ENCODE measurements at places on chromosomes 7 and 10.

GRCh38 chr10:92760609-92761008, 70.9 kb downstream of the HHEX start:
- DNase-seq = no peak

- no peak for DNase-seq
These were observed 872.2 kb upstream of the AUTS2 start for GRCh38 chr7:68725843-68726785.

DNA sequence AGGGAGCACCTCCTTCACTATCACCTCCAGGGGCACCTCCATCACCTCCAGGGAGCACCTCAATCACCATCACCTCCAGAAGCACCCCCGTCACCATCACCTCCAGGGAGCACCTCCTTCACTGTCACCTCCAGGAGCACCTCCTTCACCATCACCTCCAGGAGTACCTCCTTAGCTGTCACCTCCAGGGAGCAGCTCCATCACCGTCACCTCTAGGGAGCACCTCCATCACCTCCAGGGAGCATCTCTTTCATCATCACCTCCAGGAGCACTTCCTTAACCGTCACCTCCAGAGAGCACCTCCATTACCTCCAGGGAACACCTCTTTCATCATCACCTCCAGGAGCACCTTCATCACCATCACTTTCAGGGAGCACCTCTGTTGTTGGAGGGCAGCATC, 103.0 kb downstream of the DNAJB6 start:
- DNase-seq = no peak

- no peak for DNase-seq
These were observed 100.6 kb upstream of the ELMO1 start for GRCh38 chr7:37549076-37549931.

DNA sequence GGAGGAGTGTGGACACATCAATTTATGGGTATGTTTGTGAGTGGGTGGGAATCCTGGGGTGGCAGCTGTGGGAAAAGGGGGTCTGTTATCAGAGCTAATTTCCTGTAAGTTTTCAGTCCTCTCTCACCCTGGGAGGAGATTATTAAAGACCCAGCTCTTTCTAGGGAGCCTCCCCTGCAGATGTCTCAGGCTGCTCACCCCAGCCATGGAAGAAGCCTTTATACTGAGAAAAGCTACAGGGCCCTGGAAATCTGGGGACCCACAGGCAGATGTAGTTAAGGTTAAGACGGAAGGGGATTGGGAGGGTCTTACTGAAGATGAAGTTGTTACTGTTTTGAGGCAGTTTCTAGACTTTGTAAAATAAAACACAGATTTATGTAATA, 4.6 kb downstream of the ZNF680 start:
- DNase-seq = no peak

- DNase-seq = no peak
These were observed 45.7 kb downstream of the GLRX3 start for GRCh38 chr10:130181858-130182257.

DNA sequence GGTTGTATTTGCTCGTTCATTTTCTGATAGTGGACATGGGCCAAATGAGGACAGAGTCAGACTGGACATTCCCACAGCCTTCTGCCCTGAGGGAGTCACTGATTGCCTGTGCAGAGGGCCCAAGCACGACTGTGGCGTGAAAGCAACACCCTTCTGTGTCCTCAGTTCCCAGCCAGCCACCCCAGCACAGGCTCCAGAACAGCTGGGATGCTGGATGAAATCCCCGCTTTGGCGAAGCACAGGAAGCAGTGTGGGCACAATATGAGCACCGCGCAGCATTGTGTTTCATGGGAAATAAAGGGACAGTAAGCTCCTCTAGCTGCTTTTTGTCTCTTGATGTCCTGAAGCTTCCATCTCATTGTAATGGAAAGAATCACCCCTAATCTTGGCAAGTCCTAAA, 20.5 kb downstream of the TRIL start:
- DNase-seq = no peak

- DNase-seq = no peak
These were observed 73.8 kb upstream of the PRLHR start for GRCh38 chr10:118669020-118669791.

- no peak for DNase-seq
These were observed 36.7 kb downstream of the TMEM248 start for GRCh38 chr7:66957595-66958290.

DNA sequence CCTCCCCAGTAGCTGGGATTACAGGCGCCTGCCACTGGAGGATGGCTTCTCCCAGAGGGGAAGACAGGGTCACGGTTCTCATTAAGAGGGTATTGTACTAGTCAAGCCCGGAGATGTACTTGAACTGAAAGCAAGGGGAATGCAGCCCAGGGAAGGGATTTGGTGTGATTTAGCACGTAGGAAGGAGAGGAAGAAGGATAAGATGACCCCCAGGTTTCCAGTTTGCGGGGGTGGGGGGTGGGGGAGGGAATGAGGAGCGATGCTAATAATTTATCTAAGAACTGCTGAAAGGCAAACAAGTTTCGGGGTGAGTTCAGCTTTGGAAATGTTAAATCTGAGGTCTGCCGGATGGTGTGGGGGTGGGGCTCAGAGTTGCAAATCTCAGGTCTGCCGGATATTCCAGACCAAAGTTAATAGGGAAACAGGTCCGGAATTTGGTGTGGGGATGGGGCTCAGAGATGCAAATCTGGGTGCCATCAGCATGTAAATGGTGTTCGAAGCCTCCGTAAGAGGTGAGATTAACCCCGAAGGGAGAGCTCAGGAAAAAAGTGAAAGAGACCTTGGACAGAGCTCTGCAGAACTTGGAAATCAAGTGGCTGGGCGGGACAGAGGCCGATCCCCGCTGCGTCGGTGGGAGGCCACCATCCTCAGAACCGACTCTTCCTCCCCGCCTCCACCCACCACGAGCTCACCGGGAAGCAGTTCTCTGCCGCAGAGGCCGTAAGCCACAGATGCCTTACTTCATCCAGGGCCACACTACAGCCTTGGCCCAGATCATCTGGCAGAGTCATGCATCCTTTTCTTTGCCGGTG, 1.6 kb upstream of the SEPHS1 start:
- DNase-seq = no peak

GRCh38 chr7:6250364-6250833, 22.0 kb downstream of the CYTH3 start:
- DNase-seq = no peak

GRCh38 chr10:33414841-33415240, 80.4 kb upstream of the NRP1 start:
- DNase-seq = no peak

- DNase-seq = no peak
These were observed 29.7 kb upstream of the ZNRF2 start for GRCh38 chr7:30254717-30255063.

- DNase-seq = no peak
These were observed 41.9 kb downstream of the TES start for GRCh38 chr7:116252249-116252648.

- no peak for DNase-seq
These were observed 11.2 kb downstream of the ZFYVE27 start for GRCh38 chr10:97748116-97748515.

DNA sequence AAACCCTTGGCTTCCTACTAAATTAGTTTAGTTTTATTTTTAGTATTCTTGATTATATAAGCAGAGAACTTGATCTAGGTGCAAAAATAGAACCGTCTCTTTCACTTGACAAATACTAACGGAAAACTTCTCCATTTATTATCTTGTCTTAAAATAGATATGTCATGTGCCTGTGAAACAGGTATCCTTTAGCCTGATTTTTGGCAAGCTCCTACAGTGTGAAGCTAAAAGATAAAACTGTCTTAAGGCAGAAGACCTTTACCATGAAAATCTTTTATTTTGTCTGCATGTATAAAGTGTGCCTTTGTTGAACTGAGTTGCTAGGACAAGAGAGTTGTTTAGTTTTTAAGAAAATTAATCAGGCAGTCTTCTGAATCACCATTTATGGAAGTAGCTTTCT, 90.6 kb downstream of the CYP51A1 start:
- no peak for DNase-seq

GRCh38 chr7:137940656-137941518, 61.0 kb downstream of the CREB3L2 start:
- no peak for DNase-seq

DNA sequence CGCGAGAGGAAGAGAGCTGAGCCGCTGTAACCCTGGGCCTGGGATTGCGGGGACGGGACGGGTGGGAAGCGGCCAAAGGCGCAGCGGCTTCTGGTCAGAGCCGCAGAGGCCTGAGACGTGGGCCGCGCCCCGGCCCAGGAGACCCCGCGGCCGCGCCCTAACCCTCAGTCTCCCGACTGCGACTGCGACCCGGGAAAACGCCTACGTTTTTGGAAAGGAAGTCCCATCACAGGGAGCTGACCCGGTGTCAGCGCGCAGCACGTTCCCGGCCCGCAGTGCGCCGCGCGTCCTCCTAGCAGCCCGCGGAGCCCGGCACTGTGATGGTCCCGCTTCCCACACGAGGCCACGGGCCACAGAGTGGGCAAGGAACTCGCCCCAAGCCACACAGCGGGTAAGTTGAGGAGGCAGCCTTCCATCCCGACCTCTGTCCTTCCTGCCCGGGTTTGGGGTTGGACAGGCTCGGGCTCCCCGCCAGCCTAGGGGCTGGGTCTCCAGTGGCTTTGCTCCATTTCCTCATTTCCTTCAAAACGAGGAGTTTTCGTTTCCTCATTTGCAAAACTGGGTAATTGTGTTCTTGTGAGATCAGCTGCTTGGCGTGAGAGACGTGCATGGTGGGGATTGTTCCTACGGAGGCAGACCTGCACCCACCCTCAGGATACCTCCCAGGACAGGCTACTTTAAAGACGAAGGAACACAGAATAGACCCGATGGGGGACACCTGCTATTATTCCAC, 1.2 kb downstream of the GPNMB start:
- no peak for DNase-seq

DNA sequence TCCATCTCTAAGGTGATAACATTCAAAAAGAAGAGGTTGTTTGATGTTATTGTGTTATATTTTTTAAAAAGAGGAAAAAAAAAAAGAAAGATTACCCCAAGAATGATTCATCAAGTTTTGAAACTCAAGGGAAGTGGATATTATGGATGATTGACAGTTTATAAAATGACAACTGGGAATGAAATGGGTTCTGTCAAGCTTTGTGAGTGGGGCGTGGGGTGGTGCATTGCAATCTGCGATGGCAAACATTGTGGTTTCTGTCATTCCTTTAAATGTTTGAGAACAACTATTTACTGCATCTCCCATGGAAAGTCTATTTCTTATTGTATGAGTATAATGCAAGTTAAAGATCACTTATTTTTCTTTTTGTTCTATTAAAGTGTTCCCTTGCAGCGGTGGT, 297.0 kb downstream of the CCDC3 start:
- DNase-seq = no peak

GRCh38 chr7:101857358-101857811, 40.0 kb downstream of the CUX1 start:
- DNase-seq = no peak

DNA sequence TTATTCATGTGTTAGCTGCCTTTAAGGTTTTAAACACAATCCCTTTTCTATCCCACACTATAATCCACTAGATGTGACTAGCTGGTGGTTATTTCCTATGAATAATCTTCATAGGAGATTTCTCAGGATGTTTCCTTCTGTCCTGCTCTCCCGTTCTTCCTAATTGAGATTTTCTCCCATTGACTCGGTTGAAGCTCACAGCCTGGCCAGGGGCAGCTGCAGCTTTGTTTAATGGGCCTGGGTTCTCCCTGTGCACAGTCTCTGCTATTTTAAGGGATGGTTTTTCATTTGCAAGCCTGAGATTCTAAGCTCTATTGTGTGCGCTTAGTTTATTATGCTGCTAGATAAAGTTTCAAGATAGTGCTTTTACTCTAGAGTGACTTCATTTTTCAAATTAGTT, 283.4 kb upstream of the AOAH start:
- DNase-seq = no peak

DNA sequence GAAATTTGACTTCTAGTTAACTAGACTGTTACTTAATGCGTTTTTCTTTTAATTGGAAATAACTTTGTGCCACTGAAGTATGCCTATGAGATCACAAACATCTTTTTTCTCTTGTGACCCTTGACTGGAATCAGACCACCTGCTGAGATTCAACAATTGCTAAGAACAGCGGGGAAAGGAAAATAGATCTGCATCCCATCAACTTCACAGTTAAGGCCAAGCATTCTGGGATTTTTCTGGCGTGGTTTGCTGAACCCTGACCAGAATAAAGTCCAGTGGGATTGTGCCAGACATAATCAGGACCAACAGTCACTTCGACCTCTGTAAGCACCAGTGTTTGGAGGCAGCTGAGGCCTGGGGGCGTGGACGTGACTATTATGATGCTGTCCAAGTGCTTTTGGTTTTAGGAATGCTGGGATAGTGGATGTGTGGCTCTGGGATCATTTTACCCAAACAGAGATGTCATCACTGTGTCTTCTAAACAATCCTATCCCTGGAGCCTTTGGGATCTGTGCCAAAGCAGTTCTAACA, 373.3 kb upstream of the PRKCQ start:
- DNase-seq = no peak

- DNase-seq = no peak
These were observed 219.7 kb upstream of the ADARB2 start for GRCh38 chr10:1957057-1957456.

- DNase-seq = no peak
These were observed 60.9 kb downstream of the COBL start for GRCh38 chr7:51255536-51256208.

DNA sequence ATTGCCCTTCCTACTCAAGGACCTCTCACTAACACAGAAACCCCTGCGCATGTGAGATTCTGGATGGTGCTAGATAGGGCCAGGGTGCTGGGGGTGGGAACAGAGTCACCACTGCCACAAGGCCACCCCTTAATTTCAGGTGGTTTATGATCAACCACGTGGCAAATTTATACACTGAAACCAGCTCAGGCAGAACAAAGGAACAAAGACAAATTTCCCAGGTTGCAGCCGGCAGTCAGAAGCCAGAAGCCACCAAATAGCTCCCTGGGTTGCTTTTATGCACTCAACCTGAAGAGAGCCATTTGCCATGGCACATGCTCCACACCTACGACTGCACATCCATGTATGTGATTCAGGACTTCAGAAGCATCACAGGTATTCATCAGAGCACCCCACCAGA, 2.5 kb downstream of the VOPP1 start:
- no peak for DNase-seq

GRCh38 chr7:127751490-127752448, 99.8 kb downstream of the SND1 start:
- DNase-seq = peak; percentile 18

DNA sequence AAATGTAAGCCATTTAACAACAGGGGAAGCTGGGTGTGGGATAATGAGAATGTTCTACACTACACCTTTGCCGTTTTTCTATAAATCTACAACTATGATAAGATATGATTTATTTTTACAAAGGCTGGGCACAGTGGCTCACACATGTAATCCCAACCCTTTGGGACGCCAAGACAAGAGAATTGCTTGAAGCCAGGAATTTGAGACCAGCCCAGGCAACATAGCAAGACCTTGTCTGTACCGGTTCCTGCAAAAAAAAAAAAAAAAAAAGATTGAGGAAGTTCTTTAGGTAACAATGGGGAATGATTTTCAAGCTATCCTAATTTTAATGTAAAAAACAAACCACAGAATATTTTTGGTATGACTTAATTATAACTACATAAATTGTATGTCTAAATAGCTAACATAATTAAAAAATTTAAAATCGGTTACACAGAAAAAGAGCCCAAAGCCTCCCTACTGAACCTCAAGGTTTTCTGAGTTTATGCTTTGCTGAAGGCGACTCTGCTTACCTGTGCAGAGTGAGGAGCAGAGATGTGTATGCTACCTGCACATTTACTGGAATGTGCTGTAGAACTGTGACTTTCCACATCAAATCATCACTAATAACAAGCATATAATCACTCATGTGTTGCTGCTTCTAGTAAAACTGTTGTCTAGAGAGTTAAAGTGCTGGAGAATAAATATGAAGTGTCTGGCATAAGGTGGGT, 163.4 kb downstream of the ATE1 start:
- DNase-seq = no peak
